Astrocyte of the spinal cord (primary cell): ENCODE measurements at places on chromosomes 7 and 10.
A peak's percentile ranks its signal among the peaks of the same experiment; 100 is the strongest.

GRCh38 chr7:51162724-51163329, 153.8 kb downstream of the COBL start:
- DNase-seq, result peak; percentile 84

DNA sequence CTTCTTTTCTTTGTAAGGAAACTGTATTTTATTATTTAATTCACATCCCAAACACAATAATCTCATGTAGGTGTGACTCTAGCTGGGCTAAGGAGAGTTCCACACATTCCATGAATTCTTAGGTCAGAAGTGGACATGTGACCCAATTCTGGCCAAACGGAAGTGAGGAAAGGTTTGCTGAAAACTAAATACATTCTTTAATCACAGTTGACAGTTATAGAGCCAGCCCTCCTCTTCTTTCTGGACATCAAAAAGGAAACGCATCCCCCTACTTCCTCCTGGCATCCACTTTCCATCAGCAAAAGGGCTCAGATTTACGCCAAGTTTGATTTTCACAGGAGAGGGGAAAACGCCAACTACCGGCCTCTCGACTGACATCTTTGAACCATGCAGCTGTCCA, 774.4 kb upstream of the POM121L12 start:
- no peak for DNase-seq

DNA sequence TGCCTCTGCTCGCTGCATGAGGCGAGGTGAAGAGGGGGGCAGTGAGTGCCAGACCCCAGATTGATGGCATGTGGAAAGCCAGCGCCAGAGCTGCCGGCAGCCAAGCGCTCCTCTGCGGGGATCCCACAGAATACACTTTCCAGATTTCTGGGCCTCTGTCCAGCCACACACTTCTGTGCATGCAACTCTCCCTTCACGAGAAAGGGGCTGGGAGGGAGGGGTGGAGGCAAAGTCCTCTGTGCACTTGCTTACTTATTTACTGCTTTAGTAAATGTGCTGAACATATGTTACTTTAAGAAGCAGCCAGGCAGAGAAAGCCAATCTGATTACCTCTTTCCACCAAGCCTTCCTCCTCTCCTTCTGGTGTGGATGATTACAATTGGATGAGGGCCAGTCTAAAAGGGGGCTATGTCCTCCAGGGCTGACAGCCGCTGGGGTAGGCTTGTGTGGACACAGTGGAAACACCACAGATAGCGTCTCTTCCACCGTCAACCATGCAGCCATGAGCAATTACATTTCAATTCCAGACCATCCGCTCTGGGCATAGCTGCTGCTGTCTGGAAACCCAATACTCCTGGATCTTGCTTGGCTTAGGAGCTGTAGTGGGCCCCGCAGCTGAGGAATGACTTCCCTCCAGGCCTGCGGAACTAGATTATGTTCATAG, 322.8 kb upstream of the ANKRD30A start:
- DNase-seq, result peak; percentile 64

- DNase-seq, result no peak
Measured at GRCh38 chr10:19570991-19571390, 245.2 kb upstream of the PLXDC2 start.

- DNase-seq, result no peak
Measured at GRCh38 chr7:29900745-29901144, 88.9 kb downstream of the SCRN1 start.

GRCh38 chr10:6871128-6871527, 291.1 kb upstream of the PRKCQ start:
- no peak for DNase-seq

GRCh38 chr7:131011432-131011742, 277.4 kb upstream of the KLF14 start:
- no peak for DNase-seq

- no peak for DNase-seq
Measured at GRCh38 chr7:51152706-51153200, 163.9 kb downstream of the COBL start.

DNA sequence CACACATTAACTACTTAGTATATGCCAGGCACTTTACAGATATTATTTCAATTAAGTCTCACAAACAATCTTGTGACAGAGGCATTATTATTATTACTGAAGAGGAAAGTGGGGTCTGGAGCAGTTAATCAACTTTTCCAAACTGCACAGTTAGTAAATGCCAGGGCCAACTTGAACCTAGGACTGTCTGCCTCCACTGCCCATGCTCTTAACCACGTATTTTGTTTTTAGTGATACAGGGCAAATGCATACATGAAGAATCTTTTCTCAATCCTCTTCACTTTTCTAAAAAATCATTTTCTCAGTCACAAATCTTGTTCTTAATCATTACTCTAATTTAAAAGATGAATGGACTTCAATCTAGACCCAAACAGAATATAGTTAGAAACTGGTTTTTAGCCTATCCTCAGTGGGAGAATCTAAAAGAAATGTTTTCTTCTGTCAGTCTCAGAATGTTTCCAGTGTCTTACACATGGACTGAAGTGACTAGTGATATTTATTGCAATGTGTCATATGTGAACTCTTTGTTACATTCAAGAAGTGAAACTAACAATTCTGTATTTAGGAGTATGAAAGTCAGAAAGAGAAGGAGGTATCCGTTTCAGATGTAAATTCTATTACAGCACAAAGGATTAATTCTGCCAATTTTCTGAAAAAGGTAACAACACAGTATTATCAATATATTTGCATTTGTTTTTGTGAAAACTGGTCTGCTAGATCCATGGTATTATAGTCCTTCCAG, 55.5 kb upstream of the CCNJ start:
- DNase-seq, result no peak

GRCh38 chr10:28381903-28382347, 79.1 kb upstream of the MPP7 start:
- peak; percentile 88 for DNase-seq

- peak; percentile 89 for DNase-seq
Measured at GRCh38 chr10:80493522-80494051, 39.5 kb downstream of the TSPAN14 start.

GRCh38 chr10:25778646-25779045, 155.4 kb upstream of the MYO3A start:
- no peak for DNase-seq

DNA sequence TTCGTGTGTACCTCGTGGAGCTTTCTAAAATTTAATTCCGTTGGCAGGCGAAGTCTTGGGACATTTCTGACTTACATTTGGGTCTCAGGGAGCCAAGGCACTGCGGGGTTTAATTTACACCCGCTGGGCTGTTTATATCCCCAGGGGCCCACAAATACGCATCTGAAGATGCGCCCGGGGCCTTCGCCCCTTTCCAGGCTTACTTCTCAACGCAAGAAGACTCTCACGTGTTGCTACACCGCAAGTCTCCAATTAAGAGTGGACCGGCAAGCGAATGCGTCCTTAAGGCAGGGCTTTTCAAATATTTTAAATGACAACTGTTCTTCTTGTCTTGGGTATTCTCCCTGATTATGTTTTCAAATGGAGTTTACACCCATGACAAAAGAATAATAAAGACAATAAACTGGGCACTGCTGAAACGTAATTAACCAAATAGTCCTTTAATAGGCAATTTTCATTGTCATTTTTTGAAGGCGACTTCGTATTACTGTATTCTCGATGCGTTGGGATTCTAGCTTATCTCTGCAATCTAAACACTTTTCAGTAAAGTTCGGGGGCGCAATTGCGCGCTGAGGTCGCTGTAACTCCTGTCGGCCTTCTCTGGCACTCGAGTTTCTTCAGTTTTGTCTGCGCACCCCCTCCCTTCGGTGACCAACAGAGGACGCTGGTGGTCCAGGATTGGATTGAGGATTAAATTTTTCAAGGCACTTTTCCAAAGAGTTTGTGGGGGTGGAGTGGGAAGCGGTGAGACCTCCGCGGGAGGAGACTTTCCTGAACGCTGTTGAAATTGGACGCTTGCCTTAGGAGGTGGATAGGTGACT, 837 bp upstream of the IGFBP3 start:
- DNase-seq, result peak; percentile 83
